T-helper 17 cell (primary cell): ENCODE measurements at places on chromosomes 4 and X. TPM values are rescaled to one million over a fixed set of nuclear protein-coding genes. Genes with fewer than 3 reads are reported as not detected.

- H3K4me1 ChIP-seq = peaks cover 7% of the 10 kb centered on the region
- H3K36me3 ChIP-seq = peaks cover 9% of the 10 kb centered on the region
- peak overlapping the region; percentile 54 for H3K27ac ChIP-seq
- DNase-seq = no peak
Measured at GRCh38 chr4:99875071-99875470, 19.2 kb downstream of the LAMTOR3 start.

DNA sequence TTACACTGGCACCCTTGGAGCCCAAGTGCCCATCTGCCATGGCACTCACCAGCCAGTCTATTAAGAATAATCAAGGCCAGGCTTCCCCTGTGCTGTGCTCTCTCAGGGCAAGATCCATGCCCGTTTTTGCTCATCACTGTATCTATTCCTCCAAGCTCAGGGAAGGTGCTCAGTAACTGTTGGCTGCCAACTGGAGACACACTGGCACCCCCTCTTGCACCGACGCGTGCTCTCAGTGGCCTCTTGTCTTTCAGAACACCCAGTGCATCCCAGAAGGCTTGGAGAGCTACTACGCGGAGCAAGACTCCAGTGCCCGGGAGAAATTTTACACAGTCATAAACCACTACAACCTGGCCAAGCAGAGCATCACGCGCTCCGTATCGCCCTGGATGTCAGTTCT, 30.1 kb downstream of the NSG1 start:
- H3K27me3 ChIP-seq = no peaks in the 10 kb centered on the region
- H3K4me1 ChIP-seq = peaks cover 31% of the 10 kb centered on the region
- DNase-seq = peak; percentile 1
- H3K4me3 ChIP-seq = no peak overlapping the region
- H3K36me3 ChIP-seq = peaks cover 7% of the 10 kb centered on the region
- no peak overlapping the region for H3K27ac ChIP-seq

- H3K4me1 ChIP-seq = no peaks in the 10 kb centered on the region
- H3K36me3 ChIP-seq = no peaks in the 10 kb centered on the region
- H3K27me3 ChIP-seq = no peaks in the 10 kb centered on the region
- H3K4me3 ChIP-seq = no peak overlapping the region
Measured at GRCh38 chr4:93659629-93660028, 168.9 kb upstream of the ATOH1 start.

GRCh38 chrX:101550751-101551379, 518 bp downstream of the ARMCX1 start:
- peaks cover 12% of the 10 kb centered on the region for H3K27me3 ChIP-seq
- no peak overlapping the region for H3K27ac ChIP-seq
- H3K4me1 ChIP-seq = no peaks in the 10 kb centered on the region
- no peak for DNase-seq

DNA sequence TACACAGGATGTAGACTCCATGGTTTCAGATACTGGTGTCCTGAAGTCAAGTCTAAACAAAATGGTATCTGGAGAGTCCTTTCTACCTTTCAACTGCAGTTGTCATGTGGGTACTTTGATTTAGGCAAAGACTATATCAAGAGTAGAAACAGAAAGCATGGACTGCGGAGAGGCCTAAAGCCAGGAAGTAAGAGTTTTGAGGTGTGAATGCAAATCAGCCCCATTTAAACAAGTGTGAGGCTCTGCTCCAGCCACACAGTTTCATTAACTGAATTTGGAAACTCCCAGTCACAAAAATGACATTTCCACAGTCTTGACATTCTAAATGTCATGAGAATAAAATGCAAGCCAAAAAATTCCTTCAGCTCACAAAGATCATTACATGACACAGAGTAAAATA, 87.2 kb upstream of the MCF2 start:
- DNase-seq = no peak
- H3K27me3 ChIP-seq = no peaks in the 10 kb centered on the region
- H3K36me3 ChIP-seq = peaks cover 2% of the 10 kb centered on the region

GRCh38 chrX:119398587-119398973, 556 bp upstream of the SLC25A43 start:
- peak overlapping the region; percentile 83 for H3K27ac ChIP-seq
- H3K27me3 ChIP-seq = no peaks in the 10 kb centered on the region
- no peaks in the 10 kb centered on the region for H3K36me3 ChIP-seq
- H3K4me1 ChIP-seq = peaks cover 10% of the 10 kb centered on the region
- peak overlapping the region; percentile 94 for H3K4me3 ChIP-seq

- no peak overlapping the region for H3K27ac ChIP-seq
- H3K4me3 ChIP-seq = no peak overlapping the region
- no peak for DNase-seq
- H3K36me3 ChIP-seq = no peaks in the 10 kb centered on the region
Measured at GRCh38 chr4:115529126-115529525, 415.7 kb upstream of the NDST4 start.

DNA sequence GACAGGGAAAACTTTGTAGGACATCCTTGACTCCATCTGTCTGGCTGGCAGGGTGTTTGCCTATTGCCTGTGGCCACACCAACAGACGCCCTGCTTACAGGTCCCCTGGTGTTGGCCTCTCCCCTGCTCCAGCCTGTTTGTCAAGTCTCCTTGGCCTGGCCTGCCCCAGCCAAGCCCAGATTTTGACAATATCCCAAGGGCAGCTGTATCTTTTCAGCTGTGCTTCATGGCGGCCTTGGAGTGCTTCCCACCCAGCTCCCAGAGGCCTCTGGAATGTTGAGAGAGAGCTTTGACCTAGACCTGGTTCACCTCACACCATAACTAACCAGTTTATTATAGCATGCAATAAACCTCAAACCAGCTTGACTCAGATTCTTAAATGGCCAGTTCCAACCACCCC, 204.0 kb upstream of the NHS start:
- no peak overlapping the region for H3K4me3 ChIP-seq
- no peak for DNase-seq
- no peaks in the 10 kb centered on the region for H3K36me3 ChIP-seq
- no peak overlapping the region for H3K27ac ChIP-seq

DNA sequence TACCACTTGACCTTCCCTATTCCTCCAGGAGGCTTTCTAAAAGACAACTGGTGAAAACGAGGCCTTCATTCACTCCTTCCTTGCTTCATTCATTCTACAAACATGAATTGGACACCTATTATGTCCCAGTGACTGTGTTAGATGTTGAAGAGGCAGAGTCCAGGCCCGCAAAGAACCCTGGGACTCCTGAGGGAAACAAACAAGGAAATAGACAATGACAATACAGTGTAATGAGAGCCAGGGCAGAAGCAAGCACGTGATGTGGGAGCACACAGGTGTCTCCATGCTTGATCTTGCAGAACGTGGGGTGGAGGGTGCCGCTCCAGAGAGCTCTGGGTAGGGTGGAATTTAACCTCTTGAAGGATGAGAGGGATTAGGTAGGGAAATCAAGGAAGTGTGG, 137.6 kb upstream of the KLF3 start:
- H3K36me3 ChIP-seq = peaks cover 3% of the 10 kb centered on the region
- H3K4me1 ChIP-seq = peaks cover 26% of the 10 kb centered on the region
- no peak overlapping the region for H3K4me3 ChIP-seq
- no peak overlapping the region for H3K27ac ChIP-seq
- no peaks in the 10 kb centered on the region for H3K27me3 ChIP-seq

DNA sequence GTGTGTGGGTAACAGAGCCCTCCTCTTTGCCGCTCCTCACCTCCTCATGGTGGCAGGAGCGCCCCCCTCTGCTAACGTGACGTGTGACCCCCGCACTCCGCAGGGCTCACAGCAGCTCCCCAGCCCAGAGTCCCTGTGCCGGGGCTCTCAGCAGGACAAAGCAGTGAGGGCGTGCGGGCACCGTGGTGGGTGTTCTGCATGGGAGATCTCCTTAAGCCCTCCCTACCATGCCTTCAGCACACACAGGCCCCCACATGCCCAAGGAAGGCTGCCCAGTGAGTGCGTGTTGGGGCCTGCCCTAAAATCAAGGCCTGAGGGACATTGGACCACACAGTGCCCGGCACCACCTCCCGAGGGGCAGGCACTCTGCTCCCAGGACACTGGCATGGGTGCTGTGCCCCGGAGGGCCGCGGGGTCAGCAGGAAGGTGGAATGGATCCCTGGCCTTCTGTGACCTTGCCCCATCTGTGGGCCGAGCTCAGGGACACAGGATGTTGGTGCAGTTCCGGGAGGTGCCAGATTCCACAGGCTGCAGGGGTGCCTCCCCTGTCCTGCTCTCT, 10.1 kb downstream of the PSAPL1 start:
- no peak overlapping the region for H3K4me3 ChIP-seq
- H3K4me1 ChIP-seq = peaks cover 3% of the 10 kb centered on the region
- H3K36me3 ChIP-seq = no peaks in the 10 kb centered on the region

- H3K27ac ChIP-seq = no peak overlapping the region
- H3K27me3 ChIP-seq = no peaks in the 10 kb centered on the region
- peaks cover 30% of the 10 kb centered on the region for H3K36me3 ChIP-seq
- no peak for DNase-seq
- H3K4me3 ChIP-seq = no peak overlapping the region
Measured at GRCh38 chr4:118814058-118814457, 21.9 kb downstream of the SEC24D start.

GRCh38 chr4:137267024-137267423, 265.3 kb downstream of the PCDH18 start:
- no peaks in the 10 kb centered on the region for H3K36me3 ChIP-seq
- no peaks in the 10 kb centered on the region for H3K27me3 ChIP-seq
- H3K4me3 ChIP-seq = no peak overlapping the region

- no peak for DNase-seq
- H3K36me3 ChIP-seq = peaks cover 2% of the 10 kb centered on the region
- H3K27ac ChIP-seq = no peak overlapping the region
Measured at GRCh38 chr4:42786350-42787078, 106.0 kb upstream of the GRXCR1 start.

- H3K4me3 ChIP-seq = no peak overlapping the region
- peaks cover 17% of the 10 kb centered on the region for H3K4me1 ChIP-seq
- peaks cover 7% of the 10 kb centered on the region for H3K36me3 ChIP-seq
- no peak for DNase-seq
- H3K27ac ChIP-seq = peak overlapping the region; percentile 100
Measured at GRCh38 chrX:154401045-154401799, 3.0 kb downstream of the RPL10 start.

GRCh38 chr4:10051517-10052135, 30.3 kb upstream of the SLC2A9 start:
- no peak overlapping the region for H3K4me3 ChIP-seq
- DNase-seq = no peak
- H3K4me1 ChIP-seq = peaks cover 4% of the 10 kb centered on the region
- H3K27ac ChIP-seq = no peak overlapping the region
- H3K27me3 ChIP-seq = no peaks in the 10 kb centered on the region
- H3K36me3 ChIP-seq = peaks cover 10% of the 10 kb centered on the region

- no peak overlapping the region for H3K4me3 ChIP-seq
- no peaks in the 10 kb centered on the region for H3K36me3 ChIP-seq
- H3K27ac ChIP-seq = no peak overlapping the region
- H3K4me1 ChIP-seq = no peaks in the 10 kb centered on the region
- DNase-seq = no peak
Measured at GRCh38 chr4:135277980-135278315, 1076.4 kb upstream of the PABPC4L start.

DNA sequence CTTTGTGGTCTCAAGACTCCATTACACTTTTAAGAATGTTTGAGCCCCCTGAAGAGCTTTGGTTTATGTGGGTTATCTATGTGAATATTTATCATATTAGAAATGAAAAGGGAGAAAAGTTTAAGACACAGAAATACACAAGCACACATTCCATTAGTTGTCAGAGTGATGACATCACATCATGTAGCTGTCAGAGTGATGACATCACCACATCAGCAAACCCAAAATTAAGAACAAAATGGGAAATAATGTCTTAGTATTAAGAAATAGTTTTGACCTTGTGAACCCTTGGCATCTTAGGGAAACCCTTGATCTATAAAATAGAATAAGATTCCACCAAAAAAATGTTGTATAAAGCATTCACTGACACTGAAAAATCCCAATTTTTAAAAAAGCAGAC, 195.9 kb downstream of the TSPAN5 start:
- no peak overlapping the region for H3K4me3 ChIP-seq
- no peak for DNase-seq
- H3K4me1 ChIP-seq = peaks cover 7% of the 10 kb centered on the region
- no peaks in the 10 kb centered on the region for H3K27me3 ChIP-seq
- H3K27ac ChIP-seq = no peak overlapping the region

GRCh38 chrX:20252381-20253231, 14.1 kb downstream of the RPS6KA3 start:
- H3K4me1 ChIP-seq = peaks cover 26% of the 10 kb centered on the region
- no peak overlapping the region for H3K4me3 ChIP-seq
- peaks cover 3% of the 10 kb centered on the region for H3K36me3 ChIP-seq
- peak overlapping the region; percentile 91 for H3K27ac ChIP-seq
- DNase-seq = peak; percentile 71

- H3K27me3 ChIP-seq = peaks cover 39% of the 10 kb centered on the region
- H3K27ac ChIP-seq = no peak overlapping the region
- no peak overlapping the region for H3K4me3 ChIP-seq
- peaks cover 7% of the 10 kb centered on the region for H3K4me1 ChIP-seq
- DNase-seq = no peak
- peaks cover 5% of the 10 kb centered on the region for H3K36me3 ChIP-seq
Measured at GRCh38 chr4:76737180-76737579, 160.8 kb downstream of the SOWAHB start.

DNA sequence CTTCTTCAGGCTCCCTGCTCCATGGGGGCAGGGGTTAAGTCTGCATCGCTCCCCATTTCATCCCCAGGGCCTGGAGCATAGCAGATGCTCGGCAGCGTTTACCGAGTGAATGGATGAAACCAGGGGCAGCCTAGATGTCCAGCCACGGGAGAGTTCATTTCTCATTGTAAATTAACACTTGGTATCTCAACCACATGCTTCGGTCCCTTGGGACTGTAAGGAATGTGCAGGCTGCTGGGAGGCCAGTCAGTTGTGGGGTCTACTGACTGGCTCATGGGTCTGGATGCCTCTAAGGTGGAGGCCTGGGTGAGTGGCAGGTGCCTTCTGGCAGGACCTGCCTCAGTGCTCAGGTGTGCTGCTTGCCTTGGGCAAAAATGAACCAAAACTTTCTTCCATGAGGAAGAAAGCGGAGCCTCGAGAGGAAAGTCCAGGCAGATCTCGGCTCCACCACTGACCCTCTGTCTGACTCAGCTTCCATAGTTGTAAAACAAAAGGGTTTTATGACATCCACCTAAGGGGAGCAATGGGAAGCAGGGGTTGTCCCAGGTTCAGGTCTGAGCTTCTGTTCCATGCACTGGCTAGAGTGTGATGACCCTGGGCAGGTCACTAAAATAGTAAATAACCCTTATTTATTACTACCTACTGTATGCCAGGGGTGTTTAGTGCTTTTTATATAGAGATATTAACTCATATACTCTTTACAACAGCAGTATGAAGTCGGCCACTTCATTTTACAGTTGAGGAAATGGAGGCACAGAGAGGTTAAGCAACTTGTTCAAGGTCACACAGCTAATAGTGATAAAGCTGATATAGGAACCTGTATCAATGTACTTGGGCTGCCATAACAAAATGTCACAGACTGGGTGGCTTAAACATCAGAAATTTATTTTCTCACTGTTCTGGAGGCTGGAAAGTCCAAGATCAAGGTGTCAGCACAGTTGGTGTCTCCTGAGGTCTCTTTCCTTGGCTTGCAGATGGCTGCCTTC, 144.3 kb upstream of the STX18 start:
- DNase-seq = no peak
- H3K4me3 ChIP-seq = no peak overlapping the region
- no peaks in the 10 kb centered on the region for H3K27me3 ChIP-seq
- H3K36me3 ChIP-seq = peaks cover 9% of the 10 kb centered on the region

GRCh38 chrX:97616883-97617530, 733.3 kb downstream of the RPA4 start:
- no peak for DNase-seq
- no peak overlapping the region for H3K4me3 ChIP-seq
- no peaks in the 10 kb centered on the region for H3K36me3 ChIP-seq
- no peaks in the 10 kb centered on the region for H3K4me1 ChIP-seq
- H3K27me3 ChIP-seq = no peaks in the 10 kb centered on the region

- peak overlapping the region; percentile 99 for H3K27ac ChIP-seq
- H3K36me3 ChIP-seq = peaks cover 16% of the 10 kb centered on the region
- no peak for DNase-seq
- H3K4me1 ChIP-seq = peaks cover 49% of the 10 kb centered on the region
- no peaks in the 10 kb centered on the region for H3K27me3 ChIP-seq
- H3K4me3 ChIP-seq = peak overlapping the region; percentile 68
Measured at GRCh38 chr4:80069108-80069836, 3.8 kb downstream of the ANTXR2 start.

Gene LPAR4
- total RNA-seq = 0.23 TPM

Gene MUC7
- not detected for total RNA-seq
